GM12878 (cell line): ENCODE measurements at places on chromosomes 5 and 9.

DNA sequence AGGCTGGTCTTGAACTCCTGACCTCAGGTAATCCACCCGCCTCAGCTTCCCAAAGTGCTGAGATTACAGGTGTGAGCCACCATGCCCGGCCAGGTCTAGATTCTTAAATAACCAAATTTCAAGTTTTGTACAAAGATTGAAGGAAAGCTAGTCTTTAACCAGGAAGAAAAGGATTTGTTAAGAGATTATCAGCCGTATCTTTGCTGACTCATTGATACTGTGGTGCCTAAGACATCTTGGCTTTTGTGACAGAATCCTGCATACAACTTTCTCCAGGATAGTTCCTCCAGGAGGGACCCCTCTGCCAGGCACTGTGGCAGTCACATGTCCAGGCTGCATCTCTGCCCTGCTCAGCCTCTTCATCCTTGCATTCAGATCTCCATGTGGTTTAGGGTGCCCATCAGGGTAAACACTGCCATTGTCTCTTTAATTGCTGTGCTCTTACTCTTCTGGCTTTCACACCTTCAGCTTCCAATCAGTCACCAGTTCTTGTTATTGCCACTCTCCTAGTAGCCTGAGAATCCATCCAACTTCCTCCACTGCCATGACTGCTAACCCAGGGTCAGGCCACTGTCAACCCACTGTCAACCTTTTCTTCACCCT is 10.0 kb downstream of the MAP3K1 start:
- DNase-seq, result no peak

- DNase-seq, result no peak
Observed at GRCh38 chr9:81687521-81688261, 1.7 kb downstream of the TLE1 start.

GRCh38 chr5:53067641-53068040 is 41.9 kb downstream of the MOCS2 start:
- no peak for DNase-seq

DNA sequence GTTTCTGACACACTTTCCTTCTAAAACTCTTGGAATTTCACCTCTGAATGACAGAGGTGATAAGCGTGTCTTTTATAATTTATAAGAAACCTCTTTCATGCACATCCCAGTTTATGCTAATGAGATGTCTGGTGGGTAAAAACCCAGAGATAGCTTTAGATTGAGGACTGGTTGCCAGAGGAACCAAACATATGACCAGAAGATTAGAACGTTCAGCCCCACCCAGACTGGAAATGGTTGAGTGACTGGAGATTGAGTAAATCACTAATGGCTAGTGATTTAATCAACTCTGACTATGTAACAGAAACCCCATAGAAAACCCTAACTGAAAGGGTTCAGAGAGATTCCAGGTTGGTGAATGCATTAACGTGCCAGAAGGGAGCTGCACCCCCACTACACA is 69.2 kb downstream of the CDH18 start:
- no peak for DNase-seq

DNA sequence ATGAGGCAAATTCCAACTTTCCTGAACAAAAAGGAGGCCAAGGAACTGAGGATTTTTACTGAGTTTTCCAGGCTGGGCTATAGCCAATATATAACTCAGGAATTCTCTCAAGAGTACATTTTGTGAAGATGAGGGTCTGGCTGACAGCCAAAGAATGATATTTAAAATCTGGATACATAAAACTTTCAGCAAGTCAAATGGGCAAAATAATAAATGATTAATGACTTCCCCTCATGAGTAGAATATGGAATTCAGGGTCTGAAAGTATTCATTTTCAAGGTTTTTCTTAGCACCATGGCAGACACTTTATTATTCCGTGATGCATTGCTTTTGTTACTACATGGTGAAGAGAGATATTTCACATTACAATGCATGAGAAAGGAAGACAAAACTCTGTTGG is 7.8 kb downstream of the FAM81B start:
- DNase-seq, result no peak

DNA sequence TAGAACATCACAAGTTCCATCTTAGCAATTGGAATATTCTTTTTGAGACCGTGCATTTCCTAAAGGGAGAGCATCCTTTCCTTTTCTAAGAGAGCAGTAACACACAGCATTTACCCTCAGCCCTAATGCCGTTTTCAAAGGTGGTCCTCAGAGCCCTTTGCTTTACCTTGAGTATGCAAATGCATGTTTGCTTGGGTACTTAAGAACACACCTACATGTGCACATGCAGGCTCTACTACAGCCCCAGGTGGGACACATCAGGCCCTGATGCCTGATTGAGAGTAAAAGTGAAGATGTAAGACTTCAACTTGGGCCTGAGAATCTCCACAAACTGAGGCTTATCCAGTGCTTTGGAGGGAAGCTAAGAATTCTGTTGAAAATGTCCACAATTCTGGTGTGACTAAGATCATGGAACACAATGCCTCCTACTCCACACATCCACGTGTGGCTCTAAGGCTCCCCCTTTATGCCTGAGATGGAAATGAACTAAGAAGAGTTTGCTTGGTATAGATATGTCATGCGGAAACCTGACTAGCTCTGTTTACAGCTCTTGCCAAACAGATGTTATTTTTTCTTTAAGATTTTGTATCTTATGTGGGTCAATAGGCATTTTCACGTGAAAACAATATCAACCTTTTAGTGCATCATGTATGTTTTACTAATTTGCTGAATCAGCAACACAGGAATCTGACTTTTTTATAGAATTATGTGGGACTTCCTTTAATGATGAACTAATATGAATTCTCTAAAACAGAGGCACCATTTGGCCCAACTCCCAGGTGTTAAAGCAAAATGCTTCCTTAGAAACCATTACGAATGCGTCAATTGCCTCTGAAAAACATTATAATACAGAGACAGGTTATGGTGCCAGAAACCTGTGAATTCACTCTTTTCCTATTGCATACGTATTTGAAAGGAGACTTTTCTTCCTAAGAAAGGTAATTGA is 48.9 kb upstream of the SLC2A8 start:
- DNase-seq, result no peak

GRCh38 chr9:81459591-81459990 is 229.8 kb downstream of the TLE1 start:
- DNase-seq, result no peak

GRCh38 chr5:9013147-9013546 is 532.7 kb downstream of the SEMA5A start:
- no peak for DNase-seq

DNA sequence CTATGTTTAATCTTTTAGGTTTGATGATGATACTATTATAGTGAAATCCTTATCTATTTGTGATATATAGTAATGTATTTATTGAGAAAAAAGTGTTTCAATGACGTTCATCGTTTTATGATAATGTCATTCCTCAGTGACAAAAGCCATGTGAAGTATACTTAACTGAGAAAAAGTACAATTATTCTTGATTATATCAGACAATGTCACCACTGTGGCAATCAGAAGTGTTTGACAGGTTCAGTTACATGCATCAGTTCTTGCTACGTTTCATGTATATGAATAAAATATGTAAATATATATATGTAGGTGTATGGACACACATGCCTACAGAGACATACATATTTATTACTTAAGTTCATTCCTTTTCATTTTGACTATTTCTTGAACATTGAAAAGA is 341.5 kb upstream of the CDH10 start:
- no peak for DNase-seq

- no peak for DNase-seq
Observed at GRCh38 chr5:35804201-35804653, 52.5 kb upstream of the IL7R start.

DNA sequence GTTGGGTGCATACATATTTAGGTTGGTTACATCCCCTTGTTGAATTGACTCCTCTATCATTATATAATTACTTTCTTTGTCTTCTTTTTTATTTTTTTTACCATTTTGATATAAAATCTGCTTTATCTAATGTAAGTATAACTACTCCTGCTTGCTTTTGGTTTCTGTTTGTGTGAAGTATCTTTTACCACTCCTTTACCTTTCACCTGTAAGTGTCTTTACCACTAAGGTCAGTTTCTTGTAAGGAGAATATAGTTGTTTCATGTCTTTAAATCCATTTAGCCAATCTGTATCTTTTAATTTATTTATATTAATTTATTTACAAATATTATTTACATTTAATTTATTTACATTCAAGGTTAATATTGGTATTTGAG is 33.0 kb downstream of the INSL4 start:
- no peak for DNase-seq

- no peak for DNase-seq
Observed at GRCh38 chr5:170152767-170153166, 47.1 kb downstream of the FOXI1 start.
